Astrocyte (in vitro differentiated cells and primary cell): ENCODE measurements at places on chromosomes 7 and 10. TPM values are rescaled to one million over a fixed set of nuclear protein-coding genes. Genes with fewer than 3 reads are reported as not detected.
A peak's percentile ranks its signal among the peaks of the same experiment; 100 is the strongest.

- no peak for DNase-seq
Measured at GRCh38 chr7:158314394-158314793, 273.2 kb downstream of the PTPRN2 start.

- peak; percentile 21 for DNase-seq
Measured at GRCh38 chr10:34966451-34966850, 123.7 kb downstream of the CUL2 start.

DNA sequence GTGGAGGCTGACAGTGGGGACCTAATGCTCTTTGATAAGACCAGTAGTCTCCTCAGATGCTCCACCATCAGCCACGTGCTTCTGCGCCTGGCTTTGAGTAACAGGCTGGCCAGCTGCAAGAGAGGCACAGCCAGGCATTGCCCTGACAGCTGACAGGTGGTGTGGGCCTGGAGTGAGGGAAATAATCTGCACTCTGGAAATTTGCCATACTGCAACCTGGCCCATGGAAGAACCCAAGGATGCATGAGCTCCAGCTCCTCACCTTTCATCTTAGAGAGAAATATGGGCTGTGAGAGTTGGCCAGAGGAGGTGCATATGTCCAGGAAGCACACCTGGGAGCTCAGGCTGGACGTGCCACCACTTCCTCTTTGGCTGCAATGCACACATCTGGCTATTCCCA, 118.9 kb downstream of the PLXDC2 start:
- no peak for DNase-seq

- no peak for DNase-seq
Measured at GRCh38 chr10:123778719-123779517, 112.7 kb downstream of the CPXM2 start.

DNA sequence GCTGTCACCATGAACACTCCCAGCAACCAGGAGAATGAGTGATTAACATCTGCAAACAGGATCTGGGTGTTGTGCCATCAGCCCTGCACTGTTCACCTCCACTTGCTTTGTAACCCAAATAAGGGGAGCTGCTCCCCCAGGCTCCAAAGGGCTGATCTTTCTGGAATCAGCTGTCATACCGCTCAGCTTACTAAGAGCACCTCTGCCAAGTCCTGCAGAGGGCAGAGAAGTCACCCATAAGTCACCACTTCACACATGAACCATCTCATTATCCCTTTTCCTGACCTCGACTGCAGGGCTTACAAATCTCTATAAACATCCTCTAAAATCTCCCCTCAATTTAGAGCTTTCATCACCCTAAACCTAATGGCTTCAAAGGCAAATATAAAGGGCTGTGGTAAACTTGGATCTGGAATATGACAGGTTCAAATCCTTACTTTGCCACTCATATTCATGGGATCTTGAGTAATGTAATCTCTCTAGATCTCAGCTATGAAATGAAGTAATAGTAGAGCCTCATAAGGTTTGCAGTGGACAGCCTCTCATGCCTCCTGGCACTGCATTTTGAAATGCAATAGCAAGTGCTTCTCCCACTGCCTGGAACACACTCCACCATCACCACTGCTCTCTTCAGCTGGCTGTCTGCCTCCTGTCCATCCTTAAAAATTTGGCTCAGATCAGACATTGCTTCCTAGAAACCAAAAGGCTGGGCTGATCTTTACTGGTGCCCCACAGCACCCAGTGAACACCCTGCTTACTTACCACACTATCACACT, 38.8 kb downstream of the ERLIN1 start:
- no peak for DNase-seq

DNA sequence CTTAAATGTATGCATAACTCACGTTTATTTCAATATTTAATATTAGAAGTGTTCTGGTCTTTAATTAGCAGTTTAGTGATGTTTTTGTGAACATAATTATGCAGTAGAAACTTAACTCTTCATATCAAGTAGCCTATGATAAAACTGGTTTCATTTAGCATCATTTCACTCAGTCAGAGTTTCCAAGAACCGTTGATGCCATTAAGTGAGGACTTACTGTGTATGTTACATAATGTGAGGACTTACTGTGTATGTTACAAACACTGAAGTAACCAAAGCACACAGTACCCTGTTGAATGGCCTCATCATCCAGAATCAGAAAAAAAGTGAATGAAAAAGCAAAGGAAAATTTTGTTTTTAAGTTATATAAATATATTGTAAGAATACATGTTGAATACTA, 32.9 kb upstream of the PBLD start:
- DNase-seq = no peak

DNA sequence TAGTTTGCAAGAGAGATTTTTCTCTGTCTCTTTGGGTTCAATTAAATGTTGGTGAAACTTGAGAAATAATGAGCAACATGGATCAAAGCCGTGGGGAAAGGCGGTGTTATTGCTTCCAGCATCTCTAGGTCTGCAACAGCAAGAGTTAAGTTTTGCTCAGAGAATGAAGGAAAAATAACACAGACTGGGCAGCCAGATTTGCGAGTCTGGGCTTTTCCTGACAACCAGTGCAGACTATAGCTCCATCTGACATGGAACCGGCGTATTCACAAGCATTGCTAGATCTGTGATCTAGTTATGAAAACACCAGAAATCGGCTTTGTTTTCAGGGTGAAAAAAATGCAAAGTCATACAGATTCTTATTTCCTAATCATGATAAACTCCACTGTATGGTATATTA, 110.4 kb downstream of the CAMK1D start:
- no peak for DNase-seq

POLR2J2 gene
- 3.1 and 3.6 TPM in 2 replicates for total RNA-seq

PHKG1 gene
- not detected in 2 replicates for total RNA-seq

WASHC2C gene
- total RNA-seq = 39.4 and 39.6 TPM in 2 replicates

RGS10 gene
- 40.0 and 40.1 TPM in 2 replicates for total RNA-seq
